Posterior vena cava (tissue), 2 donors: ENCODE measurements at places on chromosomes 13 and 19. TPM values are rescaled to one million over a fixed set of nuclear protein-coding genes. Genes with fewer than 3 reads are reported as not detected.
A peak's percentile ranks its signal among the peaks of the same experiment; 100 is the strongest.

DNA sequence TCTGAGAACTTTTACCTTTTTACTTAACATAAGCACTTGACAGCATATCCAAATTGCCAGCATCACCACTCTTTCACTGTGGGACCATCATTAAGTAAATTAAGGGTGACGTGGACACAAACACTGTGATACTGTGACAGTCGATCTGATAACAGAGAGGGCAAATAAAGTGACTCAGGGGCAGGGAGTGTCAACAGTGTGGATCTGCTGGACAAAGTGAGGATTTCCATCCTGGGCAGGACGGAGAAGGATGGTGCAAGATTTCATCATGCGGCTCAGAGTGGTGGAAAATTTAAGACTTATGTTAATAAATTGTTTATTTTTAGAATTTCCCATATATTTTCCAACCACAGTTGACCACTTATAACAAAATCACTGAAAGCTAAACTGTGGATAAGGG, 60.0 kb upstream of the WDFY2 start:
- no peak for DNase-seq

DNA sequence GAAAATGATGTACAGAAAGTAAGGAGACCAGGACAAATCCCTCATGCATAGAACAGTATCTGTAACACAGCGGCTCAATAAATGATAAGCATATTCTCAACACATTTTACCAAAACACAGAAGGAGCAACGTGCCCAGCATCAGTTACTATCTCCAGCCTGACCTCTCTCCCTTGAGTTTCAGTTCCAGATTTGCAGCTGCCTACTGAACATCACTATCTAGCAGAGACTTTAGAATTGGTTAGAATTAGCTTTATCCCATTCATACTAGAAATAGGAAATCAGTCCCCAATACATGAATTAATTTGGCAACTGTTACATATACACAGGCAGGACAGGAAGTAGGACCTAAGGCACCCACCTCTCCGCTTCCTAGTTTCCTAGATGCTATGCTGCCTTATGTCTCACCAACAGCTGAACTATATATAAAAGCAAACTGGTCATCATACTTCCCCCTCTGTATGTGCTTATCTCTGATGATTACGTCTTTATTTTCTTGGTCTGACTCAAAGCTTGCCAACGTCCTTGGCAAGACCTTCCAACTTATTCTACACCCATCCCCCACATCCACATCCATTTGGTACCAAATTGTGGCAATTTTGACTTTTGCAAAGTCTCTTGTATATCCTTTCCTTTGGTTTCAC, 61.1 kb downstream of the SACS start:
- no peak for DNase-seq

DNA sequence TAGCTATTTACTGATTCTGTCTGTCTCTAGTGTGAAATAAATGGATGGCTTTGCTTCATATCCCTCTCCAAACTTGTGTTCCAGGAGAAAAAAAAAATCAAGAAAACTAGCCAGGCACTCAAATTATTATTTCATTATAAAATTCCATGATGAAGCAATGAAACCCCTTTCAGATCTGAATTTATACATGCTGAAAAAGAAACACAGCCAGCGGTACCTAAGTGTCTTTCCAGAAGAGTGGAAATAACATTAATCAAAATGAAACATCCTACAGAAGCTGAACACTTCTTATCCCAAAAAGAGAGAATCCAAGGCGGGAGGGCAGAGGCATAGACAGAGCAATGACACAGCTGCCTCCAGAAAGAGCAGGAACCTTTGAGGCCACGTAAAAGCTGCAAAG, 15.9 kb downstream of the ENOX1 start:
- DNase-seq: no peak

Gene ATP4A
- not detected for total RNA-seq

GRCh38 chr13:20006206-20006605, 47.7 kb downstream of the ZMYM2 start:
- DNase-seq: no peak

GRCh38 chr13:33229446-33230177, 55.9 kb downstream of the STARD13 start:
- DNase-seq: no peak

DNA sequence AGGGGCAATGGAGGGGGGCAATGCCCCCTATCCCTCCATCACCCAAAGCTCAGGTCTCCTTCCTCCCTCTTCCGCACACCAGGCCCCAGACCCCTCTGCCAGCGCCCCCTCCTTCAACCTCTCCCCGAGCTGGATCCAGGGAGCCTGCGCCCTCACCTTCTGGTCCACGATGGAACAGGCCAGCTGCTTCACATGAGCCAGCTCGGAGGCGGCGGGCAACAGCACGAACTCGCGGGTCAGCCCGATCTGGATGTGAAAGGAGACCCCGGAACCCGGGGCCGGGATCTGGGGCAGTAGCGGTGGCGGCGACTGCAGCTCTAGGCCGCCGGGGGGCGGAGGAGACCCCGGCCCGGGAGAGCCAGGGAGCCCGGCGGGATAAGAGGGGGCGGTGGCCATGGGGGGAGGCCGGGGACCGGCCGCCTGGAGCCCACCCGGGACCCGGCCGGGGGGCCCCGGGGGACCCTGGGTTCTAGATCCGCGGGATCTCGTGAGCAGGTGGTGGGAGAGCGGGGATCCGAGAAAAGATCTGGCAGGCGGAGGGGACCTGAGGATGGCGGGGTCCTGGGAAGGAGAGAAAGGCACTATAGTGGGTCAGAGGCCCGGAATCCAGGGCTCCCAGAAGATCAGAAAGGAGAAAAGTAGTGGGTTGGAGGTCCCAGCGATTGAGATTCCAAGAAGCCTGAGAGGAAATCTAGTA, 791 bp downstream of the PRKD2 start:
- DNase-seq: no peak

GRCh38 chr19:55703790-55704215, 28.8 kb downstream of the EPN1 start:
- peak; percentile 80 for DNase-seq

Gene NAPSA
- 0.33 TPM for total RNA-seq

DNA sequence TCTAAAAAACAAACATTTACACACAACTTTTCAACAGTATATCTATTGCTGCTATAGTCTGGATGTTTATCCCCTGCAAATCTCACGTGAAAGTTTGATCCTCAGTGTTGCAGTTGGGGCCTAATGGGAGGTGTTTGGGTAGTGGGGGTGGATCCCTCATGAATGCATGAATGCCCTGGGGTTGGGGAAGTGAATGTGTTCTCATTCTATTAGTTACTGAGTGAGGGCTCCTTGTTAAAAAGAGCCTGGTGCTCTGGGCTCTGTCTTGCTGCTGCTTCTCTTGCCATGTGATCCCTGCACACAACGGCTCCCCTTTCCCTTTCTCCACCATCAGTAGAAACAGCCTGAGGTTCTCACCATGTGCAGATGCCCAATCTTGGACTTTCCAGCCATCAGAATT, 242.7 kb upstream of the HTR2A start:
- DNase-seq: no peak

Gene TINCR
- total RNA-seq: 0.43 TPM

DNA sequence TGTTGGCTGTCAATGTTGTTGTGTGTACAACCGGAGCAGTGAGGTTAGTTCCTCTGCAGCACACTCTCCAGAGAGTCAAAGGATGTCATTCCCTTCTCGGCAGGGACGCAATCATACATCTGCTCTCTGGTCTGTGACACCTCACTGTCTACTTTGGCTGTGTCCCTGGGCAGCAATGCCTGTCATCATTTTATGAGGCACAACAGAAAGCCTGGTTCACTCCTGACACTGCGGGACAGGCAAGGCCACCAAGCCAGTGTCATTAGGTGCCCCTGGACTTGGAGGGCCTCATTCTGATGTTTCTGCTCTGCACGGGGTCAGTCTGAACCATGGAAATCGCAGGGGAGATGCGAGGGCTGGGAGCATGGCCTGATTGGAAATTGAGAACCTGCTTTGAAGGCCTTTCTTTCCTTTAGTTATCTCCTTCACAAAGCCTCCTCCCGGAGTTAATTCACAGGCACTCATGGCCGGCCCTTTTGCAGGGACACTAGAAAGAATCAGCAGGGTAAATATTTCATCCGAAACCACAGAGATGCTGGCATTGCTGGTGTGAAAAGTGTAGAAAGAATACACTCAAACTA, 284.4 kb downstream of the ZNF536 start:
- DNase-seq: no peak

GRCh38 chr13:99439048-99439447, 62.2 kb upstream of the TM9SF2 start:
- DNase-seq: no peak

DNA sequence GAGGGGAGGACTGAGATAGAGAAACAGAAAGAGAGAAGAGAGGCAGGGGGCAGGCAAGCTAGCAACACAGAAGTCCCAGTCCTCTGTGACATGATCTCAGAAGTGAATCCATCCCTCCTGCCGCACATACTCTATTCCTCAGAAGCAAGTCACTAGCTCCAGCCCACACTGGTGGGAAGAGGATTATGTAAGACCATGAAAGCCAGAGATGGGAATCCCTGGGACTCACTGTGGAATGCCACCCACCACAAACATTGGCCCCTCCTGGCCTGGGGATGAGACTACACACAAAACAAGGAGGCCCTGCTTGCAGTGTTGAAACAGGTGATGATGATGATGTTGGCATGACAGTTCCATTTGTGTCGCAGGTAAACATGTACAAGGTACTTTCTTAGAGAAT, 419.9 kb downstream of the IRS2 start:
- DNase-seq: no peak

- no peak for DNase-seq
These were observed 5.1 kb upstream of the DHDH start for GRCh38 chr19:48928164-48929025.

Gene KIR2DL1
- total RNA-seq: 0.23 TPM

- DNase-seq: no peak
These were observed 578.7 kb upstream of the SLITRK1 start for GRCh38 chr13:84460989-84461388.

Gene PALM
- total RNA-seq: 128 TPM

Gene ATP13A1
- 33.1 TPM for total RNA-seq

- DNase-seq: no peak
These were observed 563.5 kb upstream of the SLITRK1 start for GRCh38 chr13:84445776-84446175.

- no peak for DNase-seq
These were observed 7.9 kb downstream of the CEACAM3 start for GRCh38 chr19:41804336-41804735.

- no peak for DNase-seq
These were observed 502.0 kb downstream of the LIG4 start for GRCh38 chr13:107713314-107713713.

Gene HSD11B1L
- 4.0 TPM for total RNA-seq

DNA sequence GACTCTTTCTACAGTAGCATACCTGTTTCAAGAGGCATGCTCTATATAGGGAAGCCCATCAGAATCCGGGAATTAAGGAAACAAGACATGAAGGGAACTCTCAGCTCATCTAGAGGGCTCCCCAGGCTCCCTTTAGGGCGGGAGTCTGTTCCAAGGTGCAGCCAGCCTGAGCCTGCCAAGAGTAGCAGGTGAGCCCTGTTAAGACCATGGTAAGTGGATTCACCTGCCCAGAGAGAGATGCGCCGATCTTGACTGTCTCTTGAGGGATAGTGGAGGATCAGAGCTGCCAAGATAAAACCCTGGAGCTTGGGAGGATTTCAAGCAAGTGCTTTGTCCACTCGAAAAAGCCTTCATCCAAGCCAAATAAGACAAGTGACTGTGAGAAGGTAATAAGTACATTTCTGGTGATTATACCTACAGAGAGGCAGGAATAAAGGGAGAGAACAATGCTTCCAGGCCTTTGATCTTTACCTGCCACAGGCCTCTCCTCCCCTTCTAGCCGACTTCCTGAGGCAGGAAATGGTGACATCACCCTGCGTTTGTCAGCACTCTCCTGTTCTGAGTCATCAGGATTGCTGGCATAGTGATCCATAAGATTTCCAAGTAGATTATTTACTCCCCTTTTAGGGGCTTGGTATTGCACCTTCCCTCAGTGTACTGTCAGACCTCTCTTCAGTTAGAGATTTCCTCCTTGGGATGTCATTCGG, 31.5 kb downstream of the KLF5 start:
- DNase-seq: no peak

Gene ZSWIM9
- total RNA-seq: 6.1 TPM
